GM18507 (cell line): ENCODE measurements at places on chromosomes 12 and 14.

- no peak for DNase-seq
Measured at GRCh38 chr12:47954058-47954457, 9.3 kb upstream of the TMEM106C start.

GRCh38 chr12:96070670-96071279 lies 35.4 kb upstream of the LTA4H start:
- DNase-seq = no peak

GRCh38 chr14:91220581-91221000 lies 23.9 kb downstream of the GPR68 start:
- no peak for DNase-seq

GRCh38 chr12:102095677-102096263 lies 24.1 kb downstream of the NUP37 start:
- DNase-seq = no peak

GRCh38 chr12:50581226-50582184 lies 76.7 kb downstream of the DIP2B start:
- DNase-seq = no peak

- no peak for DNase-seq
Measured at GRCh38 chr12:57173089-57173488, 25.7 kb upstream of the LRP1-AS start.

- DNase-seq = no peak
Measured at GRCh38 chr12:75488553-75488952, 8.0 kb downstream of the GLIPR1 start.

DNA sequence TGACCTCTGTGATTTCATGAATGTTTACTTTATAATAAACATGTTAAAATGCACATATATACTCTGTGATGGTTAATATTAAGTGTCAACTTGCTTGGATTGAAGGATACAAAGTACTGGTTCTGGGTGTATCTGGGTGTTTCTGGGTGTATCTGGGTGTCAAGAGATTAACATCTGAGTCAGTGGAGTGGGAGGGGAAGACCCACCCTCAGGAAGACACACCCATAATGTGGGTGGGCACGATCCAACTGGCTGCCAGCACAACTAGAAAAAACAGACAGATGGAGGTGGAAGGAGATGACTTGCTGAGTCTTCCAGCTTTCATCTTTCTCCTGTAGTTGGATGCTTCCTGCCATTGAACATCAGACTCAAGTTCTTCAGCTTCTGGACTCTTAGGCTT lies 11.9 kb downstream of the NUP37 start:
- DNase-seq = no peak

DNA sequence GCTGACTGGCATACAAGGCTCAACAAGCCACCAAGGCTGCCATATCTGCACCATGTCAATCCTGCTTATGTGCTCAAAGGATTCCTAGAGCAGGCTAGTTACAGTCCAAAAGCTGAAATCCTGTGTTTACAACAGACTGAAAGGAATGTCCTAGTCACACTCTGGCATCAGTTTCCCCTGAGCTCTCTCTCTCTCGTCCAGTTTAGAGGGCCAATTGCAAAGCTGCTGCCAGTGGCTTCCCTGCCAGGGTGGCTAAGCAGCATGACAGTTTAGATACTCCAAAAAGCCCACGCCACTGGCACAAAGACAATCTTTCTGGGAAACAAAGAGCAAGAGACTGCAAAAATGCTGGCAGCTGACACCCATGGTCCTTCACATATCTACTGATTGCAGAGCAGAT lies 392.1 kb downstream of the RPS29 start:
- no peak for DNase-seq

DNA sequence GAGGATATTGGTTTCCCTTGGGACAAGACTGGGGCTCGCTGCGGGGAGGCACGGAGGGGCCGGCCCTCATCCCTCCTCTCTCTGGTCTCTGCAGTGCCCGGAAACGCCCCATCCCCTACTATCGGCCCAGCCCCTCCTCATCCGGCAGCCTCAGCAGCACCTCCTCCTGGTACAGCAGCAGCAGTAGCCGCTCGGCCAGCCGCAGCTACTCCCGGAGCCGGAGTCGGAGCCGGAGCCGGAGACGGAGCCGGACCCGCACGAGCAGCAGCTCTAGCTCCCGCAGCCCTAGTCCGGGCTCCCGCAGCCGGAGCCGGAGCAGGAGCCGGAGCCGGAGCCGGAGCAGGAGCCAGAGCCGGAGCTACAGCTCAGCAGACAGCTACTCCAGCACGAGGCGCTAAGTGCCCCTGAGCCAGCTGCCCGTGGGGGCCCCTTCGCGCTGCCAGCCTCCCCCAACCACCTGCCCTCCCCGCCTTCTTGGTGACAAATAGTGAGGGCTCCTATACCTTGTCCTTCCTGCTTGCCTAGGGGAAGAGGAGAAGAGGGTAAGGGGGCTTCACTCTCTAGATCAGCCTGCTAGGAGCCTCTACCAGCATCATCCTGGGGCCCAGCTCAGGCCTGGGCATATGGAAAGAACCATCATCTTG lies 22.2 kb upstream of the HSPB8 start:
- DNase-seq = no peak

GRCh38 chr12:83214185-83214584 lies 527.5 kb downstream of the TMTC2 start:
- DNase-seq = no peak

DNA sequence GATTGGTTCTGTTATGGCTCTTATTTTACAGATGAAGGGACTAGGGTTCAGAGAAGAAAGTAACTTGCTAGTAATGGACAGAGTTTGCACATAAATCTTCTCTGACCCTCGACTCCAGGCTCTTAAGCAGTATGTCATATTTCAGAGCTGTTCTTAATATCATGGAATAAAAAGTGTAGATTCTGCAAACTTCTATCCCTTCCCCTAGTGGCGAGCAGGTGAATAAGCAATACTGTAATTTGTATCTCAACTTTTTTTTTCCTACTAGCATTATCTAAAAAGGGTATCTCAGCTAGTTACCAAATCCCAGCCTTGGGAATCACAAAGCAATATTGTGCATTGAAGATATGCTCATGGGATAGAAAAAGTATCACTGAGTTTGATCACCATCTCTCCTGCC lies 83.2 kb downstream of the ANO4 start:
- DNase-seq = no peak

DNA sequence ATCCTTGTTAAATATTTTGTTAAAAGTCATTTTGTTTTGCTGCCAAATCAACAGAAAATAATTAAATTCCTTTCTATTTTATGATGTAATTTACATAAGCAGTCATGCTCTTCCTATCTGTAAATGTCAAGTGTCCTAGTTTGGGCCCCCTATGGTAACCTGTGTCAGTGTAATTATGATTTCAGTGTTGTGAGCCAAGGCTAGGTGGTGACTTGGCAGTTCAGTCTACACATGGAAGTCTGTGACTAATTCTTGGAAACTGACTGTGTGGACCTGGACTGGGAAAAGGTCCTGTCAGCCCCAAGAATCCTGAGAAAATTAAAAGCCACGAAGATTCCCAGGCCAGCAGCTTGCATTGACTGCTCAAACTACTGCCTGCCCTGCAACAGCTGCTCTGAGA lies 371.0 kb downstream of the FUT8 start:
- no peak for DNase-seq

- no peak for DNase-seq
Measured at GRCh38 chr12:70176290-70176689, 66.9 kb upstream of the CNOT2 start.

DNA sequence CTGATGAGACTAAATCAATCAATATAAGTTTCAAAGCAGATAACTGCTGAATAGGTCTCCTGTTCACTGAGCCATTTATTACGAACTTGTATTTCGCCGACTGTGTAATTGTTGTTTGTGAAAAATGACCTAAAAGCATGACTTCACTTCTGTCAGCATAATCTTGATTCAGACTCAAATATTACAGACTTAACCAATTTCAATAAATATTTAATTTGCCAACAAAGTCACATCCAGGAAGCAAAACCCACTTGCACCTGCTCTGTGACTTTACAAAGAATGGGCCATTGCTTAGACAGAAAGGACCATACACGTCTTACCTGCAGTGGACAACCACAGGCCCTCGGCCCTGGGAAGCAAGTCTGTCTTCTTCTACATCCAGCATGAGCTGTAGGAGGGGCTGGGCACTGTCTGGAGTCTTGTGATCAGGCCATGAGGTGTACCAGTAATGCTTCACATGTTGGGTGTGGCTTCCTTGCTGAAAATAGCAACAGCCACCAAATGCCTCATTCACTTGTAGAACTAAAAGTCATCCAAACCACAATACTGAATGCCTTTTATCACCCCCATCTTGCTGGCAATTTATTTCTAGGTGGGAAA lies 23.5 kb upstream of the PTPRB start:
- no peak for DNase-seq

DNA sequence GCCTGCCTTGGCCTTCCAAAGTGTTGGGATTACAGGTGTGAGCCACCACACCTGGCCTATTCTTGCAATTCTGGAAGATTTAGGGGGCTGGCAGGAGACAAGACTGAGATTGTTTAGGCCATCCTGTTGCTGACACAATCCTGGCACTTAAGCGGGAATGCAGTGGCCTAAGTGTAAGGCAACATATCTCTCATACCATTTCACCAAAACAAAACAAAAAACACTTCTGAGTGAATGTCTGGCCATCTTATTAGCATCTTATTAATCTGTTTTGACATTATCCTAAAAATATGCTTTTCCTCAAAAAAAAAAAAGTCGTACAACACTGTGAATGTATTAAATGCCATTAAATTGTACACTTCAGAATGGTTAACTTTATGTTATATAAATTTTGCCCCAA lies 67.6 kb downstream of the DENND5B start:
- no peak for DNase-seq

DNA sequence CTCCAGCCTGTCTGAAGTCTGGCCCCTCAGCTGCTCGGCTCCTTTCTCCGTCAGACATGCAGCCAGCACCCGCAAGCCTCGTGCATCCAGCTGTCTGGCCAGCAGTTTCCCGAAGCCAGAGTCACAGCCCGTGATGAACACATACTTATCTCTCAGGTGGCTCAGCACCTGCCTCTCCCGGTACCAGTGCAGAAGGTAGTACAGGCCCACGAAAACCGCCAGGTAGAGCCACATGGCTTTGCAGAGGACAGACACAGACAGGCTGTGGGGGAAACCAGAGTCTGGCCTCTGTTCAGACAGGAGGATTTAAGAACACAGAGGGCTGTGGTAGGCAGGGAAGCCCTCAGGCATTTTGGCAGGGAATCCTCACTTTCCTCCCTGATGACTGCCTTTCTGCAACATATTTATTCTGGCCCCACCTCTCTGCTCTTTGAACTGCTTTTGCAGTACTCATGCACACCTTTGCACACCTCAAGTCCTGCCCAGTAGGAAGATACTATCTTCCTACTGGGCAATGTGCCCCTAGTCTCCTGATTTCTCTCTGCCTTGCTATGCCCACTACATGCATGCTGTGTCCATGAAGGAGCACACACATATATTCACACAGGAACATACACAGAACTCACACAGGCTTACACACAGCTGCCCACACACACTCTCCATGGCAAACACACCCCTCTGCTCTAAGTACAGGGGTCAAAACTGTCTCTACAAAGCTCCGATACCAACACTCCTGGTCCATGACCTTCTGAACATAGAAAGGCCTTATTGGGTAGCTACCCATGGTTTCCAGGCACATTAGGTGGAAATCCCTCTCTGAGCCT lies at the start of gene RDH16:
Gene RDH16, minus strand, starts transcription at position 380 of the 824 bp plus-strand sequence. Its CDS starts 146 bp downstream, at position 234.
- no peak for DNase-seq

- DNase-seq = no peak
Measured at GRCh38 chr12:76413121-76413520, 64.9 kb upstream of the BBS10 start.

DNA sequence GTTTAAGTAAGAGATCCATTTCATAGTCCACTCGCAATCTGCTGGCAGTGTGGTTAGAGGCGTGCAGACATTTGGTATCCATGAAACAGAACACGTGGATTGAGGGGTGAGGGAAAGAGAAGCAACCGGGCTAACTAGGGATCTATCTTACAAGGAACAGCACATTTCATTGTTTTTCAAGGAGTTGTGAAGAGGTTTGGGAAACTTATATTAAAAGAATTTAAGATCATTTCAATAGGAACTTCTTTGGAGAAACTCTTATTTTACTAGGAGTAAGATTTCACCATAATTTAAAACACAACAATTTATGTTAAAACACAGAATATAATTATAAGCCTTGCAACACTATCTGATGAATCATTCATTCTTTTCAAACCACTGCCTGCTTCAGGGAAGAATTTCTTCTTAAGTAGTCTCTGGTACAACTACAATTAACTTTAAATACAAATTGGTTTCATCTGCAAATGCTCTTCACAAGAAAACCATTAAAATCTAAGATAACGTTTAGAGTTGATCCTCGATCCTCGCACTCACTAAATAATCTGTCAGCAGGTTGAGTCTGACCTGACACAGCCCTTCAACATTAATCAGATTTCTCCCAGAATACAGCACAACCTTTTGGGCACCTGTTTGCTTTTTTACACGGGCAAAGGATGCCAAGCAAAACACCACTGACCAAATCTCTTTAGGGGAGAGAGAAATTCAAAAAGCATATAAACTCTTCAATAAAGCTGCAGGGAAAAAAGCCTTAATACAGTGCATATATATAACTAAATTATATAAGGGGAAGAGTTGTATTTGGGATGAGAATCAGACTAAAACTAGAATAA lies 27.3 kb downstream of the PPTC7 start:
- DNase-seq = no peak

DNA sequence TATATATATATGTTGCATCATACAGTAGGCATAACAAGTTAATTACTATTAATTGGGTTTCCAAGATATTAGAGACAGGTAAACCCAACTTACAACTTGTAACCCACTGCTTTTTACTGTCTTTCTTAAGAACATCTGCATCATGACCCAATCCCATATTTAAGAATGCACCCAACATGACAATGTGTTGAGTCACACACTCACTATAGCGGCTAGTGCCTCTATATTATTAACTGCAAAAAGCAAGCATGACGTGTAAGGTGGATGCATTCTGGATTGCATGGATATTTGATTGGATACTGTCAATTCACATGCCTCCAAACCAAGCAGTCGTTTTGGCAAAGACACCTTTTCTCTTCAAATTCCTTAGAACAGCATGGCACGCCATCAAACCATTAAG lies 68.2 kb downstream of the KSR2 start:
- no peak for DNase-seq

DNA sequence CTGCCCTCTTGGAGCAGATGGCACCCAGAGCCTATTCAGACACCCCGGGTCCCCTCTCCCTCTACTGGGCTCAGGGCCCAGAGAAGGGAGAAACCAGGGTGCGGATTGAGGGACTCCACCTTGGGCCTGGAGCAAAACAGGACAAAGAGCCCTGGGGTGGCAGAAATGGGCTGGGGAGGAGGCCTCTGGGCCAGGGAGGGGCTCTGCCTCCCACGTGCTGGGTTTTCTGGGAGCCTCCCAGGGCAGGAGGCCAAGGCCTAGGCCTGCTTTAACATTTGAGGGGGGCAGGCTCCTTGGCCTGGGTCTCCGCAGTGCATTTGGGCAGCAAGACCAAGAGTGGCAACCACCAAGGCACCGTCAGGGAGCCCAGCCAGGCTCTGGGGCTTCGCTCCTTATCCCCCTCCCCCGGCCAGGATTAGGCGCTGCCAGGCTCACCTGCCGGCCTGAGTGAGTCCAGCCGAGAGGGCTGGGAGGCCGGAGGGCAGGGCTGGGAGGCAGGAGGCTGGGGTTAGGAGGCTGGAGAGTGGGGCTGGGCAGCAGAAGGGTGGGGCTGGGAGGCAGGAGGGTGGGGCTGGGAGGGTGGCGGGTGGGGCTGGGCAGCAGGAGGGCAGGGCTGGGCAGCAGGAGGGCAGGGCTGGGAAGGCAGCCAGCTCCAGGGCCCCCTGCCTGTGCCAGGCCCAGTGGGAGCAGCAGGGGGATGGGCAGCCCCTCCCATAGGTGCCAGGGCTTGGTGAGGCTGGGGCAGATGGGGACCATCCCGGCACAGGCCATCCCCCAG lies 101.8 kb upstream of the EIF5 start:
- no peak for DNase-seq

GRCh38 chr14:88947646-88948598 lies 123.5 kb downstream of the TTC8 start:
- DNase-seq = no peak
